Fibroblast of skin of back (primary cell): ENCODE measurements at places on chromosomes 5 and 9.

DNA sequence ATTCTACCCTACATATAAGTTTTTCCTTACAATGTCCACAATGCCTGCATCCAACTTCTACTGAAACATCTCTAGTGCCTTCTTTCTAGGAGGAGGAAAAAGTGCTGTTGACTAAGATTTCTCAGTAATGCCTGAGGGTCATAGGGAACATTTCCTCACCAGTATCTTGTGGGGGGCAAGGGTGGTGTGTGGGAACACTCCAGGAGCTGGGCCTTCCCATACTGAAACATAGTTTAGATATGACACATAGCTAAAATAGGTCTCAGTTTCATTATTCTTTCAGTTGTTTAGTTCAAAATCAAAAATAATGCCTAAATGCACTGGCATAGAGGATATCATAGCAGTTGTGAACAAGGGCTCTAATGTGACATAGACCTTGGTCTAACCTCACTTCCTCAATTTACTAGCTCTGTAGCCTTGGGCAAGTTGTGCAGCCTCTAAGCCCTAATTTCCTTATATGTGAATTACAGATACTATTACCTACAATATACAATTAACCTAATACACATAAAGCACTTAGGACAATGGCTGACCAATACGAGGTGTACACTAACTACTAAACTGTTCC, 66.1 kb downstream of the HAPLN1 start:
- DNase-seq: peak; percentile 35

GRCh38 chr9:135403733-135404450, 75.7 kb upstream of the PPP1R26 start:
- DNase-seq: no peak

- no peak for DNase-seq
Observed at GRCh38 chr5:134634227-134634626, 1.6 kb upstream of the SAR1B start.

GRCh38 chr9:34171753-34172535, 6.9 kb upstream of the UBAP1 start:
- DNase-seq: no peak

DNA sequence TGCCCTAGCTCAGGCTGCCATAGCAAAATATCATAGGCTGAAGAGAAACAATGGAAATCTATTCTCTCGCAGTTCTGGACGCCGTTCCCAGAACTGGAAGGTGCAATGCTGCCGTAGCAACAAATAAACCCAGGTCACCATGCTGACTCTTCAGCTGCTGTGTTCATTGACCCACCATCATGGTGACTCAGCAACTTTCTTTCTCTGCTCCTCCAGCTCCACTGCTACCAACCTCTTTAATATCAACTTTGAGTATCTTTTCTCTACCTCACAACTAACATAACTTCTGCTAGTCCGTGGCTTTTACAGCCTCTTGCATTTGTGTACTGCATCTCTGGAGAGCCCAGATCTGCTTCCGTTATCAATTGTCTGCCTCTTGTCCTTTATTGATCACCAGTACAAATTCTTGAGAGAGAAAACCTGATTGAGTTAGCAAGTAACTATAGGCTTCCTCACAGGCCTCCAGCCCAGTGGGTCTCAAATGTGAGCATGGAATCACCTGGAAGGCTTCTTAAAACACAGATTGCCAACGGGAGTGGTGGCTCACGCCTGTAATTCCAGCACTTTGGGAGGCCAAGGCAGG, 47.3 kb upstream of the SLC30A5 start:
- peak; percentile 21 for DNase-seq

GRCh38 chr9:133774799-133775198, 36.6 kb upstream of the SARDH start:
- DNase-seq: no peak
